ENCODE measurements at places on chromosomes 12 and 14.

- no peak for DNase-seq
These were observed 46.7 kb upstream of the FICD start for GRCh38 chr12:108468196-108468968.

GRCh38 chr12:67039995-67040860 lies 228.9 kb upstream of the CAND1 start:
- DNase-seq: no peak

- DNase-seq: no peak
These were observed 65.1 kb downstream of the MVK start for GRCh38 chr12:109638735-109639134.

DNA sequence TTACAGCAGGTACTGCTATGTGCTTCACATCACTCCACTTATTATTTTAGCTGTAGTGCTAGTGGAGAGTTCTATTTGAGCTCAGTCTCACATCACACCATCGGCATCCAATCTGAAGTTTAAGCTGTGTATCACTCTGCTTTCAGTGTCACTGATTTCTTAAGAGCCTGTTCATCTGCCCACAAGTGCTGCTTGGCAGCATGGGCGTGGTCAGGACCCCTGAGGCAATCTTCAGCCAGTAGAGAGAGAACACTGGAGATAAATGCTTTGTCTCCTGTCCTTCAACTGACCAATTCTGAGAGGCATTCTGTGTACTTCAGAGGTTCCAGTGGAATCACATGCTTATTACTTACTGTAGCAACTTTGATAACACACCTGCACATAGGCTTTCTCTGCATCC lies 728.8 kb downstream of the RPS29 start:
- DNase-seq: no peak

DNA sequence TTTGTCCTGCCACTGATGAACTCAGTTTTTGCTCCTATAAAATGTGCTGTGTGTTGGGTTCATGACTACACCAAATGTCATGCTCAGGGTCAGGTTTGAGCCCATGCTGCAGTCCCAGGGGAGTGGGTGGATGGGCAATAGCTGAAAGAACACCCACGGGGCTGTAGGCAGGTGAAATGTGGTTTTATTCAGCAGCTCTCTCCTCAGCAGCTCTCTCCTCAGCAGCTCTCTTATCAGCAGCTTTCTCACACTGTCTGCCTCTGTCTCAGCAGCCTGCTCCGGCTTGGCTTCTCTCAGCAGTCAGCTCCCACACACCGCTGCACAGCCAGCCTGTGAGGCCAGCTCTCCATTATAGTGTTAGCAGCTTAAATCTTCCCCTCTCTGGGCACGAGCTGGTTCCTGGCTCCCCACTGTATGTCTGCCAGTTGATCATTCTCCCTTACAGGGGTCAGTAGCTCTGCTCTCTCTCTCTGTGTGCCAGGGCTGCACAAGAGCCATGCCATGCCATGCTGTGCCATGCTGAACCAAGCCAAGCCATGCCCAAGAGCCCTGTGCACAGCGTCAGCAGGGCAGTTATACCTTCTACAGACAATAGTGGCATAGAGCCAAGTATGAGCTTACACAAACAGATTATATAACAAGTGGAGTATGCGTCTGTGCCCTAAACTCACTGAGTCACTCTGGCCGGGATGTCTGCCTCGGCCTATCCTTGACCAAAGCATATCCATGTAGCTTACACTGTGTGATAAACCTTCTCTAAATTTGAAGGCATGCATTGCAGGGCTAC lies 303.3 kb upstream of the TMPO start:
- DNase-seq: no peak

GRCh38 chr14:58107947-58108552 lies 44.0 kb downstream of the ARMH4 start:
- peak; percentile 32 for DNase-seq

- DNase-seq: no peak
These were observed 9.8 kb upstream of the PHLDA1 start for GRCh38 chr12:76041406-76041805.

DNA sequence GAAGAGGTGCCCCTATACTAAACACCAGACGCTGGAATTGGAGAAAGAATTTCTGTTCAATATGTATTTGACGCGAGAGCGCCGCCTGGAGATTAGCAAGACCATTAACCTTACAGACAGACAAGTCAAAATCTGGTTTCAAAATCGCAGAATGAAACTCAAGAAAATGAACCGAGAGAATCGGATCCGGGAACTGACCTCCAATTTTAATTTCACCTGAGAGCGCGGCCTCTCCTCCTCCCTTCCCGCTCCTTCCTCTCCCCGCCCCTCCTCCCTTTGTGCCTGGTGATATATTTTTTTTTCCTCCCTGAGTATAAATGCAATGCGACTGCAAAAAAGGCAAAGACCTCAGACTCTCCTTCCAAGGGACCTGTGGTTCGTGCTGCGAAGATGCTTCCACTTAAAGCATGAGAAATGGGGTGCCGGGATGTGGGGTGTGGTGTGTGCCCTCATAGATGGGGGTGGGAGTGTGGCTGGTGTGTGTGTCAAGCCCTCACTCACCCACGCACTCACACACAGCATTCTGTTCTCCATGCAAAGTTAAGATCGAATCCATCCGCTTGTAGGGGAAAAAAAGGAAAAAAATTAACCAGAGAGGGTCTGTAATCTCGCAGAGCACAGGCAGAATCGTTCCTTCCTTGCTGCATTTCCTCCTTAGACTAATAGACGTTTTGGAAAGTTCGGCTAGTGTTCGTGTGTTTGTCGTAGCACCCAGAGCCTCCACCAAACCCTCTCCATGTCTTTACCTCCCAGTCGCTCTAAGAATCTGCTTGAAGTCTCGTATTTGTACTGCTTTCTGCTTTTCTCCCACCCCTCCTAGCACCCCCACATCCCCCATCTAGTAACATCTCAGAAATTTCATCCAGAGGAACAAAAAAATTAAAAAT lies 4.5 kb downstream of the HOXC10 start:
- no peak for DNase-seq

DNA sequence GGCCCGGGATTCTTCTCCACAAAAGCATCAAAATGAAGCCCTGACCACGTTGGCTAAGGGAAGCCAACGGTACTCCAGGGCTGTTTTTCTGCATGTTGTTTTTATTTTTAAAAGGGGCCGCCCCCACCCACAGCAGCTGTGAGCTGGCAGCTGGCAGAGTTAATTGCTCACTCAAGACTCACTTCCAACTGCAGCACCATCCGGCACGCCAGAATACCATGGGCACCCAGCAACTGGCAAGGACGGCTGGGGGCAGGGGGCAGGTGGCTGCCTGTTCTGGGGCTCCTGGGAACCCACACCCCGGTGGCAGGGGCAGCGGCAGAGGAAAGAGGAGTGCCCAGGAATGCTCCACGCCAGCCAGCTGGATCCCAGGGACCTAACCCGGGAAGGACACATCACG lies 44.3 kb downstream of the NCOR2 start:
- no peak for DNase-seq

DNA sequence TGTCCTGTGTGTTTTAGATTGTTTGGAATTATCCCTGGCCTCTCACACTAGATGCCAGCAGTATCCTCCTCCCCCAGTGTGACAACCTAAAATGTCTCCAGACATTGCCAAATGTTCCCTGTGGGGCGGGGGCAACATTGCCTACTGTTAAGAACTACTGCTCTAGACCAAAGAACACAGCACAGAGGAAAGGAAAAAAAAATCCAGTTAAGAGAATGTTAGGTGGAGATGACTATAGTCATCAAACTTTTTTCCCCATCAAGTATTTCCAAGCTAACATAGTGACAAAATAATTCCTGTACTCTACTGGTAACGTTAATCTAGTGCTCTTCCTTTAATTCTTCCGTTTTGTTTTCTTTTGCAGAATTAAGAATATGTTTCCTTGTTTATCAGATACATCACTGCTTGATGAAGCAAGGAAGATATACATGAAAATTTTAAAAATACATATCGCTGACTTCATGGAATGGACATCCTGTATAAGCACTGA lies 3.5 kb downstream of the CDKN1B start:
- DNase-seq: no peak

DNA sequence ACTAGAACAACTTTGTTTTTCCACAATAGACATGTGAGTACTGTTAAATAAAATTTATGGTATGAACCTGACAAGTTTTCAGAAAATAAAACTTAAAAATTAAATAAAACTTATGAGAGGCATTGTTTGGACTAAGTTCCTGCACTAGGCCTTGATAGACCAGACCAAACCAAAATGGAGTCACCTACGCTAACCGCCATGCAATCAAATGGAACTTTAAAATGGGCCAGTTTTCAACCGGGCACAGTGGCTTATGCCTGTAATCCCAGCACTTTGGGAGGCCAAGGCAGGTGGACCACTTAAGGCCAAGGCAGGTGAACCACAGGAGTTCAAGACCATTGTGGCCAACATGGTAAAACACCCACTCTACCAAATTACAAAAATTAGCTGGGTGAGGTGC lies 5.1 kb upstream of the RFC5 start:
- no peak for DNase-seq

GRCh38 chr12:69170293-69170692 lies 69.1 kb upstream of the CPSF6 start:
- no peak for DNase-seq

DNA sequence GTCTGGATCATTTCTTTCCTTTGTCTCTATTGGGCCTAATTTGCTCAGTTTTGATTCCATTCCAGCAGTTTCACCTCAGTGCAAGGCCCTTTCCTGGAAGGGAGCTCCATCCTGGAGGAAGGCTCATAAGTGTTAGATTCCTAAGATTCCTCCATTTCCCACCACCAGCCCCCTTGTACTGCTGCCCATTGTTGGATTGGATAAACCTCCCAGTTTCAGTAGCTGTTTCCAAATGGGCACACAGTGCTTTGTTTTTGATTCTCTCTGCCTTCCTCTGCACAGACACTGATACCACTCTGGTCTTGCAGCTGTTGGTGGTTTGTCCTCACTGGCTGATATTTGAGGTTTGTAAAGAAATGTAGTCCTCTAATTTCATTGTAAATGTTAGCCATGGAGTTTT lies 158.9 kb downstream of the SLC15A5 start:
- no peak for DNase-seq

DNA sequence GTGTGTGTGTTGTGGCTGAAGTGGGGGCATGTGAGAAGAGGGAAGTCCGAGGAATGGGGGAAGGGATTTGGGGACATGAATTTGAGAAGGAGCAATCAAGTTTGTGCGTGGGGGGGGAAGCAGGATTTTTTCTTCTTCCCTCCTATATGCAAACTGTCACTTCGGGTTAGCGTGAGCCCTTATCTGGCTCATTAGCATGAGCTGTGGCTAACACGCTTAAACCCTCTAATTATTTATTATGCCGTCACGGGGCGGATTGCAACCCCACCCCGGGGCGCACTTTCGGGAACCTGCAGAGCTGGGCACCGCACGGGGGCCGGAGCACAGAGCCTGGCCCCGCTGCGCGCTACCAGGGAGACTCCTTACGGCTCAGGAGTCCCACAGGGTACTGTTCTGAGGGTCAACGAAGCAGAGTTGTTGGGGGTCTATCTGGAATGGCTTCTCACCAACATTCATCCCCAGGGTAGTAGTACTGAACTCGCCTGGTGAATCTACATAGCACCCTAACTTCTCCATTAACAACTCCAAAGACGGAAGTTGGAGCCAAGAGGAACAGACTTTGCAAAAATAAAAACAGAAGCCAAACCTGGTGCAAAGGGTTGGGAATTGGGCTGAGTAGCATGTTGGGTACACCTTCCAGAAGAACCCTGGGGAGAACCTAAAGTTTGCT lies 6.4 kb upstream of the ASCL1 start:
- DNase-seq: no peak

DNA sequence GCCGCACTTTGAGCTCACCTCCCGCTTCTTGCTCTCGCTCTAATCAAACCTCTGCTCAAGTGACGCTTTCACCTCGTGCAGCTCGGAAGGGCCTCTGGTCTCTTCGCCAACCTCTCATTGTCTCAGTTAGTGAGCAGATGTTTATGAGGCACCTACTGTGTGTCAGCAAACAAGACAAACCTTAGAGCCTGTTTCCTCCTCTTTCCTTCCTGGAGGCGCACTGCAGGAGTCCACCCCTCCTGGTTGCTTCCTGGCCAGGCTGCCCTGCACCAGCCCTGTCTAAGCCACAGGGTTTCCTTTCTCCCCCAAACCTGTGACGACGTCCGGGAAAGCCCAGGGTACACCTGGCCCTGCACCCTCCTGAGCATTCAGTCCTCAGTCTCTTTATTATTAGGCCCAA lies 84.2 kb downstream of the PHETA1 start:
- DNase-seq: no peak

Data from left cardiac atrium (tissue), 4 donors.